ENCODE measurements at places on chromosomes 13 and 19.

GRCh38 chr13:31052478-31052877 is 109.2 kb downstream of the HSPH1 start:
- no peak for DNase-seq

DNA sequence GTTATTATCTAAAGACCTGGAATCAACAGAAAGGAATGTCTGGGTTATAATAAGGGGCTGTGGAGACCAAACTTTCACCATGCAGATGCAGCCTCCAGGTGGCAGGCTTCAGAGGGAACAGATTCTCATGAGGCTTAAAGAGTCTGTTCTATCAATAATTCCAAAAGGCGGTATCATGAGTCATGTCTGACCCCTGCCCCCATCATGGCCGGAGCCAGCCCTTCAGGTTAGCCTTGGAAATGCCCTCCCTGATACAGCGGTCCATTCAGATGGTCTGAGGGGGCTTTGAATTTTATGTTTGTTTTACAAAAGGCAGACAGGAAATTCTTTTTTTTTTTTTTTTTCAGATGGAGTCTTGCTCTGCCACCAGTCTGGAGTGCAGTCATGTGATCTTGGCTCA is 21.7 kb upstream of the LAMP1 start:
- DNase-seq: peak; percentile 63

- DNase-seq: no peak
These were observed 441 bp downstream of the GJB2 start for GRCh38 chr13:20192158-20192835.

GRCh38 chr13:98345107-98345935 is 168.3 kb upstream of the RNF113B start:
- DNase-seq: no peak

DNA sequence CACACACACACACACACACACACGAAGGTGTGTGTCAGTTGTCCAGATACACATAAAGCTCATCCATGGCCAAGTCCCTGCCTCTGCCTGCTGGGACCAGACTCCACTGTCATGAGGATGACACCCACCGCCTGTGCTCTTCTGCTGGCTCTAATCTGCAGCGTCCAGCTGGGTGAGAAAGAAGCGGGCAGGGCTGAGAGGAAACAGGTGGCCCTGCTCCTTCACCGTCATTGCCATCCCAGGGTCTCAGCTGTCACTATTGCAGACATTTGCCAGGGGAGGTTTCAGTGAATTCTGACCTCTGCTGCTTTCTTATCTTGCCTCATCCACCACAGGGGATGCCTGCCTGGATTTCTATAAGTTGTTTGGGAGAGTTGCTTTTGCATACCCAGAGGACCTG is 31.4 kb downstream of the SCGB2B2 start:
- DNase-seq: no peak

Data from fibroblast of skin of scalp (primary cell).